ENCODE measurements at places on chromosomes 16 and 17.

DNA sequence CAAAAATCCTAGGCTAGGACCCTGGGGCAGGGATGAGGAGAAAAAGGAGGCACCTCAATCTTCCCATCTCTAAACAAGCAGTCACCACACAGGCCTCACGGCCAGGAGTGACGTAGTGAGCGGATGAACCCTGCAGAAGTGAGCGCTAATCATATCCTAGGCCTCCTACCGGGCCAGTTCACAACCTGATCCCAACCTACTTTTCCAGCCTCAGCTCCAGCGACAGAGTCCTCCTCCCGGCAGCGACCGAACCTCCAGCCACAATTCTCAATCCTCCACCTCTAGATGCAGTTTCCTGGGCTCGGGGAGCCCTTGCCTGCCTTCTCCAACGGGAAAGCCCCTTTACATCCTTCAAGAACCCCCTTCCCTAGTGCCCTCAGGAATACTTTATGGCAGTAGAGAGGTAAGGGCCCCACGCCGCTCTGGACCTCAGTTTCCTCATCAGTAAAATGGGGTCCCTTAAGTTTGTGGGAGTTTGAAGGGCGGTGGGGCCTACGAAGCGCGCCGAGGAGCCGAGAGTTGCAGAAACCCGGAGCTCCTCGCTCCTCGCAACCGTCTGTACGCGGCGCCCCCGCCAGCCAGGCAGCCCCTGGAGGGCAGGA lies 1.4 kb downstream of the ZNF668 start:
- no peak for DNase-seq

- no peak for DNase-seq
Observed at GRCh38 chr17:27572665-27573064, 58.3 kb upstream of the LGALS9 start.

- no peak for DNase-seq
Observed at GRCh38 chr17:49829026-49829425, 18.8 kb downstream of the TAC4 start.

GRCh38 chr16:80606221-80606766 lies 65.5 kb downstream of the DYNLRB2 start:
- no peak for DNase-seq

GRCh38 chr17:279776-280175 lies 72.8 kb downstream of the RPH3AL start:
- no peak for DNase-seq

DNA sequence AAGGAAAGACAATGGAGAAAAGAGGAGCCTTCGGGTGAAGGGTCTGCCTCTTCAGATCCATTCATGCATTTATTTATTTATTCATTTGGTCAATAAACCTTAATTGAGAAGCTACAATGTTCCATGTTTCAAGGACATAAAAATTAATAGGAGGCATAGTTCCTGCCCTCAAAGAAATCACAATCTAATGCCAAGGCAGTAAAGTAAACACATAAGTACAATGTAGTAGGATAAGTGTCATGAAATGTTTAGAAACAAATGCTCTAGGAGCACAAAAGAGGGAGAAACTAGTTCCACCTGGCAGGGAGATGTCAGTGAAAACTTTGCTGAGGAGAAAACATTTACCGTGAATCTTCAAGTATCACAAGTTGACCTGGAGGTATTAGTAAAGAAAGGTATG lies 103.5 kb upstream of the NOG start:
- no peak for DNase-seq

GRCh38 chr17:66126231-66126630 lies 65.7 kb downstream of the CEP112 start:
- DNase-seq: no peak

GRCh38 chr17:64091116-64091515 lies 38.8 kb downstream of the ERN1 start:
- DNase-seq: no peak

GRCh38 chr16:70753694-70754325 lies 47.1 kb downstream of the VAC14 start:
- no peak for DNase-seq

DNA sequence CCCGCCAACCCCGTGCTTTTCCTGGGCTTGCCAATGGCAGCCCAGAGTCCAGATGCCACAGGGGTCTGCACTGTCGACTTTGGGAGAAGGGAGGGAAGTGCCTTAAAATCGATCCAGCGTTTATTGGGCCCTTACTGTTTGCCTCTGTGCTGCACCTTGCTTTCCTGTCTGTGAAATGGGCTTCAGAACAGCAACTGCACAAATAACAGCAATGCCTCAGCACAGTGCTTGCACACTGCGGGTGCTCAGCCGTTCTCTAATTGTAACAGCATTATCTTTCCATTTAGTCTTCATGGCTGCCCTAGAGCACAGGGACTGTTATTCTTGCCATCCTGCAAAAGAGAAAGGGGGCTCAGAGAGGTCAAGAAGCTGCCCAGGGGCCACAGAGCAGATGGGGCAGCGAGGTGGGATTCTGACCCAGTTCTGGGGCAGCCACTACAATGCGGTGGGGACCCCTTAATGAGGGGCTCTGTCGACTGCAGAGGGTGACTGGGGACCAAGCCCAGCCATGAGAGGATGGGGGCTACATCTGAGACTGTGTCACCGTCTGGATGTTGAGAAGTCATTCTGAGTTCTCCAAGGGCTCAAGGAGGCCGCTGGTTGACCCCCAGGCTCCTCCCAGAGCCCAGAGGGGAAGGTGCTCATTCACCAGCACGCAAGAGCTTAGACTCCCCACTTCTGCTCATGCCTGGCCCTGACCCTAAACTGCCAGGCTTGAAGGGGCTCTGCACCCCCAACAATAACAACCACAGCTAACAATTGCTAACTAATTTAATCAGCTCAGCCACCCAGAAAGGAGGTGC lies 9.4 kb upstream of the FOXF1 start:
- no peak for DNase-seq

DNA sequence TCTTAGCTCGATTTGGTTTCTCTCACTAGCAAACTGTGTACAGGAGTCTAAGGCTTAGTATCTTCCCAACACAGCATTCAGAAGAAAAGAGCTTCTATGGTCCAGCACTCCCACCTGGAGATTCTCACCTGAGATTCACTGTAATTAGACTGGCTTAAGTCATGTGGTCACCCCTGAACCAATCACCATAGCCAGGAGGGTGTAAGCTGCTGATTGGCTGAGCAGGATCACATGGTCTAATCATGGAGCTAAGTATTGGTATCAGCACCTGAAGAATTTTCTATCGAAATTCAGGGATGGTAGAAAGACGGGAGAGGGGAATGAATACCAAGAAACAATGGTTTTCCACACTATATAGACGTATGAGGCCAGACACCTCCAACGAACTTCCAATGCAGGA lies 359.8 kb upstream of the ERCC4 start:
- no peak for DNase-seq

- DNase-seq: no peak
Observed at GRCh38 chr17:82334204-82334621, 647 bp upstream of the SECTM1 start.

- no peak for DNase-seq
Observed at GRCh38 chr16:50999181-50999580, 151.9 kb downstream of the SALL1 start.

DNA sequence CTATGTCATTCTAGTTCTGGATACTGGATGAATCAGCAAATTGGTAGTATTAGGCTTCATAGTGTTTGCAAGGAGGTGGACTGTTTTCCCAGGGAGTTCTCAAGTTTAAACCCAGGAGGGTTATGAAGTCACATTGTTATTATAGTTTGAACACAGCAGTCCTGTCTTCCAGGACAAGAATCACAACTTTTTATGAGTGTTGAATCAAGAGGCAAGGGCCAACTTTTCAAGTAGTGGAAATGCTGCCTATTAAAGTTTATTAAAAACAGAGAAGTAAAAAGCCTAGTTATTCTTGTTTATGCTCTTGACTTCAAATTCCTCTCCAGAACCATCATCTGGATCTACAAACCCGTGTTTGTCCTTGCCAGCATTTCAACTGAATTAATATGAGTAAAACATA lies 86.3 kb upstream of the GOT2 start:
- no peak for DNase-seq

DNA sequence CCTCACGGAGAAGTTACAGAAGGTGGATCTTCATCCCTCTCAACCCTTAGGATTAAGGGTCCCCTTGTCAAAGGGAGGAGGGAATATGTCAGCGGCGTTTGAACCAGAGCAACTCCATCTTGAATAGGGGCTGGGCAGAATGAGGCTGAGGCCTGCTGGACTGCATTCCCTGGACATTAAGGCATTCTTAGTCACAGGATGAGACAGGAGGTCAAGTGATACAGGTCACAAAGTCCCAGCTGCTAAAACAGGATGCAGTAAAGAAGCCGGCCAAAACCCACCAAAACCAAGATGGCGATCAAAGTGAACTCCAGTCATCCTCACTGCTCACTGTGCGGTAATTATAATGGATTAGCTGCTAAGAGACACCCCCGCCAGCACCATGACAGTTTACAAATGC lies 36.7 kb downstream of the RBFOX3 start:
- no peak for DNase-seq

DNA sequence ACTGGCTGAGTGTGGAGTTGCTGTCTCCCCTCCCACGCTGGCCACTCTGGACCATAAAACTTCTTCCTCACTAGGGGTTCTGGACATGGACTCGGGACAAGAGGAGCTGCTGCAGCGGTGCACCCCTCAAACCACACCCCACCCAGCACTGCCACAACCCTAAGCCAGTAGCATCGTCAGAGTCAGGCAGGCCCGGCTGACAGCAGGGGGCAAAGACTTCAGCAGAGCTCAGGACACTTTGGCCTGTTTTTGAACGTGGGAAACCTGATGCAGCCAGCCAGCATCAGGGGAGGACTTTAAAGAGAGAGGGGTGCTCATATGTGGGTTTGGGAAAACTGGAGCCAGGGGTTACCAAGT lies 9.6 kb downstream of the MEOX1 start:
- DNase-seq: no peak

GRCh38 chr17:58918072-58918471 lies 162.4 kb downstream of the PPM1E start:
- no peak for DNase-seq

DNA sequence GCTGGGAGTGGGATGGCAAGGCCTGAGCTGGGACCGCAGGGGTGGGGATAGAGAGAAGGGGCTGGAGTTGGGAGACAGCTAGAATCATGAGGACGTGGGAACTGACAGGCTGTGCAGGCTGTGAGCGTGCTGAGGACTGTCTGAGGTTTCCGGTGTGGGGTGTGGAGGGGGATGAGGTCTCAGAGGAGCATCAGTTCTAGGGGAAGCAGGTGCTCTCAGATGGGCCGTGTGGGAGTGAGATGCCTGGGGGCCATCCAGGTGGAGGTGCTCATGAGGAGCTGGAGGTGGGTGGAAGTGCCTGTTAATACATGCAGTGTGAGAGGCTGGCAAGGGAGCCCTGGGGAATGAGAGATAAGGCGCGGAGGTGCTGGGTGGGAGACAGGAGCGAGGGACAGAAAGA lies 27.2 kb downstream of the HASPIN start:
- no peak for DNase-seq

- no peak for DNase-seq
Observed at GRCh38 chr17:42904110-42904469, 3.5 kb downstream of the G6PC1 start.

GRCh38 chr16:25092441-25092840 lies 19.1 kb upstream of the LCMT1 start:
- DNase-seq: no peak

- no peak for DNase-seq
Observed at GRCh38 chr17:54985476-54985875, 16.9 kb downstream of the STXBP4 start.

Measured in heart right ventricle (tissue), 16 donors.